Stimulated activated CD4-positive, alpha-beta T cell treated with anti-CD3 and anti-CD28 coated beads, Interleukin-2, amount 100 ng/mL, for 24 hours (primary cell): ENCODE measurements at places on chromosomes 4 and X.

GRCh38 chrX:43679778-43680177 is 23.7 kb downstream of the MAOA start:
- DNase-seq = no peak

GRCh38 chr4:24831637-24832036 is 36.3 kb downstream of the SOD3 start:
- no peak for DNase-seq

GRCh38 chrX:108344216-108344615 is 94.0 kb downstream of the COL4A6 start:
- DNase-seq = no peak

- DNase-seq = peak; percentile 21
Measured at GRCh38 chrX:107675823-107676555, 47.7 kb downstream of the PRPS1 start.

DNA sequence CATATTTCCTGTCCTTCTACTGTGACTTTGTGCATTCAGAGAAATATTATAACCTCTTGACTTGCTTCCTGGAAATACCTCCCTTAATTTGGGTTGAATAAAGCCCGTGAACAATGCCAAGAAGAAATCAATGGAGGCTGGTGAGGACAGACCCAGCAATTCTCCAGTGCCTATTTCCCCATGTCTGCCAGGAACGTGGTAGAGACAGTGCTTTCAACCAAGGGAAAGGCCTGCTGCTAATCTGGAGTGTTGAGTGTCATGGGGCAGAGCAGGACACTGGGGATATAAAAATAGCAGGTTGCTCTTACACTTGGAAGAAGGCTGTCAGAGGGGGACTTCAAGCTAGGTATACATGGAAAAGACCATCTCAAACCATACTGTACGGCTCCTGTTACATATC is 19.9 kb downstream of the TSC22D3 start:
- DNase-seq = no peak

DNA sequence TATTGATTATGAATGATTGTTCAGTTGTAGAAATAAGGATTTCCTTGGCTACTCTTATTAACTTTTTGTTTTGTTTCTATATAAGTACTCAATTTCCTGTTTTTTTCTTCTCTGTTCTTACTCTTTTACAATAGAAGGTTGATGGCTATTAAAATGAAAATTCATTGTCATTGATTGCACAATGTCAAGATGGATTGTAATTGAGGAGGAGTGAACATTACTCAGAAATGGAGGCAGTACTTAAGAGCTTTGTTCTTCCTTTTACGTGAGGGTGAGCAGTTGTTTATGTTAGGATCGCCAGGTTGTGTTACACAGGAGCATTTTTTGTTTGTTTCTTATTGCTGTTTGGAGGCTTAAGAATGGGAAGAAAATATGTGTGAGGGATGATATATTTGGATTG is 2062.4 kb downstream of the ARAP2 start:
- no peak for DNase-seq

DNA sequence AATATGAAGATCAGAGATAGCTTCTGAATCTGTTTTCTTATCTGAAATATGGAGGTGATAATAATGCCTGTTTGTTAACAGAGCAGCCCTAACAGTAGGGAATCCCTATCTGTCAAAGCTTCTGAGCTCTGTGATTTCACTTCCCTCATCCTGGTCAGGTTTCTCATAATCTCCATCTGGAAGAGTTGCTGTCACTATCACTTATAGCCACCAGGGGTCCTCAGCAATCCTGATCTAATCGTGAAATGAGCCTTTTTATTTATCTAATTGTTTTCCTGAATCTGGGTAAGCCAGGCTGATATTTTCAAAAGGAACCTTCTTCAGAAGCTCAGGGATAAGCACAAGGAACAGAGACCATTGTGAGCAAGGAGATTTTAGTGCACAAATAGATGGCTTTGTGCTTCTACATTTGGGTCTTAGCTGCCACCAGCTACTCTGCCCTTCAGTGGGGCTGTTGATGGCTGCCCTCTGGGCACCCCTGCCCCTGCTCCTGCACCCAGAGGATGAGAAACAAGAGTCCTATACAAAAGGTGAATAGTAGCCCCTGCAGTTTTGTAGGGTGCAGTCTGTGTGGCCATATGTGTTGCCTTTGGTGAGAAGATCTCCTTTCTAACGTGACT is 196.4 kb upstream of the RADX start:
- no peak for DNase-seq

DNA sequence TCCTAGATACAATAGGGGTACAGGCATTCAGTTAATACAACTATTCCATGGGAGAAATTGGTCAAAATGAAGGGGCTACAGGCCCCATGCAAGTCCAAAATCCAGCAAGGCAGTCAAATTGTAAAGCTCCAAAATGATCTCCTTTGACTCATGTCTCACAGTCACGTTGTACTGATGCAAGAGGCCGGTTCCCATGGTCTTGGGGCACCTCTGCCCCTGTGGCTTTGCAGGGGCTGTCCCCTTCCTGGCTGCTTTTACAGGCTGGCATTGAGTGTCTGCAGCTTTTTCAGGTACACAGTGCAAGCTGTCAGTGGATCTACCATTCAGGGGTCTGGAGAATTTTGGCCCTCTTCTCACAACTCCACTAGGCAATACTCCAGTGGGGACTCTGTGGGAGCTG is 12.5 kb upstream of the ASIC5 start:
- DNase-seq = no peak

DNA sequence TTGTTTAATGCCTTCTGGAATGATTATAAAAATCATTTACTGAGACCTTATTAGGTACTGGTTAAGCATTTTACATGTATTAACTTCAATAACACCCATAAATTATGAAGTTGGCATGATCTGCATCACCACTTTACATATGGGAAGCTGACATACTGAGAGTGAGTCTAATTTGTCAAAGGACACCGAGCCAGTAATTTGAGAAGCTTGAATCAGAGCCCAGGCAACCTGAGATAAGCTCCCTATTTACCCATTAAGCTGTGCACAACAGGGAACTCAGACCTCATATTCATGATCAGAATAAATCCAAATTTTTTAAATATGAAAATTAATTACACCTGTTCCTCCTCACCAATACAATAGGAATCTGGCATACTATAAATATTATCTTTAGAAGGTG is 247.9 kb upstream of the EPHA5 start:
- DNase-seq = no peak

DNA sequence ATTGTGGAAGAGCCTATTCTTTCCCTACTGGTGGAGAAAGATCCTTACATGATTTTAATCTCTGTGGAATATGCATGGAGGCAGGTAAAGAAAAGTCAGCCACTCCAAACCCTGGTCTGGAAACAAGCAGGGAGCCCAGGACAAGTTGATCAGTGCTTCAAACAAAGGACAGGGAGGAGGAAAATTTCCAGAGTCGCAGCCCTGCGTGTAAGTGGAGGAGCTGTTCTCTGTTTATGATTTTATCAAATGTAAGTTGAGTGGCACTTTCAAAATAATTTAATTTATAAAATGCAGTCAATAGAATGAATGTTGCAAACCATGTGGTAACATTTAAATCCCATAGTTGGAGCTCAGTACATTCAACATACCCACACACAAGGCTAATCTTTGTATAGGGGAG is 57.0 kb downstream of the SLC34A2 start:
- no peak for DNase-seq

- DNase-seq = no peak
Measured at GRCh38 chr4:111174331-111174730, 551.5 kb upstream of the PITX2 start.

DNA sequence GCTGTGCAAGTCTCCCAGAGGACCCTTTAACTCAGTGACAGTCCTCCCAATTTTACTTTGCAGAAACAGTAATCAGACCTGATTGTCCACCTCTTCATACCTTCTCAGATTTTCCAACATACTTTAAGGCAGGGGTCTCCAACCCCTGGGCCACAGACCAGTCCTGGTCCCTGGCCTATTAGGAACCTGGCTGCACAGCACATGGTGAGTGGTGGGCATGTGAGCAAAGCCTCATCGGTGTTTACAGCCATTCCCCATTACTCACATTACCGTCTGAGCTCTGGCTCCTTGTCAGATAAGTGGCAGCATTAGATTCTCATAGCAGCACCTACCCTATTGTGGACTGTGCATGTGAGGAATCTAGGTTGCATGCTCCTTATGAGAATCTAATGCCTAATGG is 74.3 kb downstream of the TECRL start:
- no peak for DNase-seq

GRCh38 chr4:80206111-80206510 is 8.8 kb downstream of the PRDM8 start:
- no peak for DNase-seq

DNA sequence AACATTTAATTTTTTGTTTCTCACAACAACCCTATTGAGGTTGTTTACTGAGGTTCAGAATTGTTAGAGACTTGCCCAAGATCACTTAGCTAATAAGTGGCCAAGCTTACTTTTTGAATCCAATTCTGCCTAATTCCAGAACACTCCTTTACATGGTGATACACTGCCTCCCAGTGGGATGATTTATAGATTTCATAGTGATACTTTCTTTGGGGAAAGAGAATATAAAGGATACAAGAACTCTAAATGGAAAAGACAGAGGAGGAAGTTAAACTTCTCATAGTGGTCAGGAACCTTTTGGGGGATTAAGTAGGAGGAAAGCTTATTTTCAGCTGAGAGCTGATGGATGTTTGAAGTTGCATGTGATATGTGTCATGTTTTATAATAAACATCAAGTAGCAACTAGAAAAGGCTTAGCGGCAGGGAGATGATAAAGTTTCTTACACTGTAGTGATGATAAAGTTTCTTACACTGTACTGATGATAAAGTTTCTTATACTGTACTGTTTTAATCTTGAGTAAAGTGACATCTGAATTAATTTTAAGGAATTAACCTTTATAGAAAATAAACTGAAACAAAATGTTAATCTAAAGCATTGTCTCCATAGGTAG is 15.3 kb downstream of the STAG2 start:
- DNase-seq = no peak

DNA sequence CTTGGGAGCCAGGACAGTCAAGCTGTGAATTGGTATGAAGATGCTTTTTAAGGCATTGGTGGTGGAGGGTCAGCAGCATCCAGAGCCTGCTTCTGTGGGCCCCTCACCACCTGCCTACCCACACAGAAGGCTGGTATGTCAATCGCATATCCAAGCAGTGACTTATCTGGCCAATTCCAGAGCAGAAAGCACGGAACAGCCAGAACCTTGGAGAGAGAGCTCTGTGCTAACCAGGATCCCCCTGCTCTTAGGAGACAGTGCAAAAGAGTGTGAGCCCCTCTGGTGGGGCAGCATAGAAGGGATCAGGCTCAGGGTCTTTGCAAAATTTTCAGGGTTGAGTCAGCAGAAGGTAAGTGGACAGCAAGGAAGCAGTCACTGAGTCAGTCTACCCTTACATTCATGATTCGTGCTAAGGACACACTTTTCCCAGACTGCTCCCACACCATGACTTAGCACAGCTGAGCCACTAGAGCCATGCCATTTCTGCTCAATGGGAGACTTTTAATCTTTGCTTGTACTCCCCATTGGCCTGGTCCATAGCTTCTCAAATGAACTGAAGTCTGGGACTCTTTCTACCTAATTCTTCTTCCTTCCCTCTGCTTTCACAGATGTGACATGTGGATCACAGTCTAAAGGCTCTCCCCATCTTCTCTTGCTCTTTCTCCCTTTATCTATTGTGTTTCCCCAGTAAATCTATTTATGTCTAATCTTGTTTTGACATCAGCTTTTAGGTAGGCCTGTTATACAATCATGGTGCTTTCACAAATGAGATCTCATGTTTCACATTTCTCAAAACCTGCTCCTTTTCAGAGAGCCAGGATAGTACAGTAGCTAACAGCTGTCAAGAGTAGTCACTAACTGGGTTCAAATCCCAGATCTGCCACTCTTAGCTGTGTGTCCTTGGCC is 20.0 kb downstream of the MORF4L2 start:
- DNase-seq = no peak

- no peak for DNase-seq
Measured at GRCh38 chr4:173461170-173461569, 62.3 kb upstream of the SCRG1 start.

GRCh38 chr4:147029296-147029695 is 83.6 kb upstream of the TTC29 start:
- no peak for DNase-seq

GRCh38 chrX:130676861-130677260 is 226.1 kb downstream of the ENOX2 start:
- no peak for DNase-seq

- DNase-seq = no peak
Measured at GRCh38 chr4:100929135-100929534, 411.3 kb upstream of the EMCN start.

DNA sequence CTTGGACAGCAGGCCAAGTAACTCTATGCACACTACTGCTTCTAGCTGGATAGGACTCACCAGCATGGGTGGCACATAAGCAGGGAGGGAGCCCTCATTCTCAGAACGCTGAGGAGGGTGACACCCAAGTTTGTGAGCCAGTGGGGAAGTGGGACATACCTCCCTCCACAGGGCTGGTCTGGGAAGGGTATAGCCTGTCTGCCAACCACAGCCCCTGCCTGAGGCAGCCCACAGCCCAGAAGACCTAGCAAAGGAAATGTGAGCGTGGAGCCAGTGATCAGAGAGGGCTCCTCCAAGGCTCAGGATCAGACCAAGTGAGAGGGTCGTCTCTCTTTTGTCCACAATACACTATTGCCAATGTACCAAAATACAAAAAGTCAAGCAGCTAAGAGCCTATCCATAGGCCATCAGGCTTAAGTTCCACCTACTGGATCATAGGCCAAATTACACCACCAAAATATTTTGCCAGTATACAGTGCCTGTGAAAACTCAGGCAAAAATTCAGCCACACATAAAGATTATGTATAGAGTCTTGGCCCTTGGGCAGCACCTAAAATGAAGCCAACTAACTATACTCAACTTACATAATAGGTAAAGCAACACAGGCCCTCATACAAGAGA is 1203.1 kb downstream of the PCDH18 start:
- no peak for DNase-seq

DNA sequence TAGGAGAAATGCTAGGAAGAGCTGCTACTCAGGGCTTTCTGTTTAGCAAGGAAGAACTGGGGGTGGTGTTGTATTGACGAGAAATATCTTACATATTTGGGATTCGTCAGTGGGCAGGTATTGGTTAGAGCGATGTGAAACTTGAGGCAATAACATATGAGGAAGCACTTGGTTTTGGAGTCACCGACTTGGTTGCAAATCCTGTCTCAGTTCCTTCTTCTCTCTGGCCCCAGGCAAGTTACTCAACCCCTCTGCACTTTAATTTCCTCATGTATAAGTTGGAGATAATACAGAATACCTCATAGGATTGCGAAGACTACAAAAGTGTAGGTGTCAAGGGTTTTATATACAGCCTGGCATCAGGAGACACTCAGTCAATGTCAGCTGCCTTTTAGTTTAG is 34.1 kb downstream of the GPAT3 start:
- DNase-seq = no peak

GRCh38 chr4:137538526-137538925 is 6.2 kb upstream of the PCDH18 start:
- DNase-seq = no peak

DNA sequence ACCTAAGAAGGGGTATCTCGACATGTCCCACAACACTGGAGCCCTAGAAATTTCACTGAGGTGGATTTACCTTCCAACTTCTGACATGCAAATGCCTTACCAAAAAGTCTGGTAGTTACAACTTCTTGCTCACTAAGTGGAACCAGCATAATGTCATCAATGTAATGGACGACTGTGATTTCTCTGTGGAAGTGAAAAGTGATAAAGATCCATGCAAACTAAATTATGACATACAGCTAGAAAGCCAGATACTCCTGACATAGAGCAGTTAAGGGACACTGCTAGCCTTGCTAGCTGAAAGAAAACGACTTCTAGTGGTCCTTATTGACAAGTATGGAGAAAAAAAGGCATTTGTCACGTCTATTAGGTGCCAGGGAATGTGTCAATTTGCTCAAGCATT is 191.1 kb downstream of the MAB21L2 start:
- no peak for DNase-seq

- no peak for DNase-seq
Measured at GRCh38 chr4:53778155-53778554, 186.9 kb upstream of the LNX1 start.
